ENCODE measurements at places on chromosomes 11 and 22. TPM values are rescaled to one million over a fixed set of nuclear protein-coding genes. Genes with fewer than 3 reads are reported as not detected.

The DHCR7 gene
- 118 TPM for total RNA-seq

The CDKN1C gene
- 4.8 TPM for total RNA-seq

The ADAMTS8 gene
- total RNA-seq: not detected

The ZFTA gene
- total RNA-seq: 18.8 TPM

The OR8J3 gene
- total RNA-seq: not detected

The ATP6V1E1 gene
- 232 TPM for total RNA-seq

The MEI1 gene
- total RNA-seq: 0.28 TPM

The CSF2RB gene
- total RNA-seq: under 0.01 TPM

The OOSP2 gene
- not detected for total RNA-seq

The FANCF gene
- total RNA-seq: 8.7 TPM

The TRIM51 gene
- total RNA-seq: not detected

The BRMS1 gene
- 38.6 TPM for total RNA-seq

The SELENOM gene
- 197 TPM for total RNA-seq

The KCTD21 gene
- 7.4 TPM for total RNA-seq

Measured in smooth muscle cell of the umbilical artery (primary cell).